ENCODE measurements at places on chromosomes 13 and 19.

- no peak for DNase-seq
These were observed 24.2 kb downstream of the SMIM24 start for GRCh38 chr19:3455960-3456601.

DNA sequence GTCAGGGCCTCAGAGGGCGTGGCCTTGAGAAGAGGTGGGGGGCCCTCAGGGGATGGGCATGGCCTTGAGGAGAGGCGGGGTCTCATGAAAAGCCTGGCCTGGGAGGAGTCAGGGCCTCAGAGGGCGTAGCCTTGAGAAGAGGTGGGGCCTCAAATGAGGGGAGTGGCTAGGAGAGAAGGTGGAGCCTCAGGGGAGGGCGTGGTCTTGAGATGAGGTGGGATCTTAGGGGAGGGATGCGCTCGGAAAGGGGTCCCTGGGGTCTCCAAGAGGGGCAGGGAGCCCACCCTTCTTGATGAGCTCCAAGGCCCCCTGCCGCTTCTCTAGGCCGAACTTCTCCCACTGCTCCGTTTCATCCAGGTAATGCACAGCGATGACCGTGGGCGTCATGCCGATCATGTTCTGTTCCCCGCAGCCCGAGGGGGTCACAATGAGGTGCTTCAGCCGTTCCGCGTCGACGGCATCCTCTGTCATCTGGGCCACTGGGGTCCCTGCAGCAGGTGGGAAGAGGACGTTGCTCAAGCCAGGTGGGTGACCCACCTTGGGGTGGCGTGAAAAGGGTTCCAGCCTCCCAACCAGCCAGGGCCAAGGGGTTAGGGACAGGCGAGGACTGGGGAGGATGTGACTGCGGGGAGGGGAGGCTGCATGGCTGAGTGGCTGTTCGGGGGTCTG, 24.3 kb upstream of the TNFSF14 start:
- DNase-seq, result no peak

DNA sequence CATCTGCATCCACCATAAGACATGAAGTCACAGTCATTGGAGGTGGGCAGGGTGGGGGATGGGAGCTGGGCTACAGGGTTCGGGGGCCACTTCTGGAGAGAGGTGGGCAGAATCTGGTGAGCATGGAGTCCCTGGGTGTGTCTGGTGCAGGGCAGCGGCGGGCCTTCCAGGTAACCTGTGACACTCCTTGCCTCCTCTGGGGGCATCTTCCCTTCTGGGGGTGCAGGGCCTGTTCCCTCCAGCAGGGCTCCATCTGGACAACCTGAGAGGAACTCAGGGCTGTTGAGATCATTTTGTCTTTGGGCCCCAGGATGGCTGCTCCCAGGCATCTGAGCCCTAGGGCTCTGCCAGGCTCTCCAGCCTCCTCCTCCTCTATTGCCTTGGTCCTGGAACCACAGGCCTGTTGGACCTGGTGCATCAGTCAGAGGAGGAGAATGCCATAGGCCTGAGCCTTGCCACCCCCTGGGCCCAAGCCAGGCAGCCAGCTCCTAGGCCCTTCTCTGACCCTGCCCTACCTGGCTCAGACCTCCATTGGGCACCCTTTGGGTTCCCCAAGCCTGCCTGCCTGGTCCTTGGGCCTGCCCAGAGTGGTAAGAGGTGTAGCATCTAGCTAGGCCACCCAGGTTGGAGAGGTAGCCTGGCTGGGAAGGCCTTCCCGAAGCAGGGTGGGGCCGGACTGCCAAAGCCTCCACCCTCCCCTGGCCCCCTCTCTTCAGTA, 13.4 kb downstream of the LYL1 start:
- no peak for DNase-seq

- no peak for DNase-seq
These were observed 9.2 kb downstream of the ADGRE2 start for GRCh38 chr19:14769201-14769600.

GRCh38 chr19:48354332-48354992, 9.3 kb downstream of the TMEM143 start:
- no peak for DNase-seq

DNA sequence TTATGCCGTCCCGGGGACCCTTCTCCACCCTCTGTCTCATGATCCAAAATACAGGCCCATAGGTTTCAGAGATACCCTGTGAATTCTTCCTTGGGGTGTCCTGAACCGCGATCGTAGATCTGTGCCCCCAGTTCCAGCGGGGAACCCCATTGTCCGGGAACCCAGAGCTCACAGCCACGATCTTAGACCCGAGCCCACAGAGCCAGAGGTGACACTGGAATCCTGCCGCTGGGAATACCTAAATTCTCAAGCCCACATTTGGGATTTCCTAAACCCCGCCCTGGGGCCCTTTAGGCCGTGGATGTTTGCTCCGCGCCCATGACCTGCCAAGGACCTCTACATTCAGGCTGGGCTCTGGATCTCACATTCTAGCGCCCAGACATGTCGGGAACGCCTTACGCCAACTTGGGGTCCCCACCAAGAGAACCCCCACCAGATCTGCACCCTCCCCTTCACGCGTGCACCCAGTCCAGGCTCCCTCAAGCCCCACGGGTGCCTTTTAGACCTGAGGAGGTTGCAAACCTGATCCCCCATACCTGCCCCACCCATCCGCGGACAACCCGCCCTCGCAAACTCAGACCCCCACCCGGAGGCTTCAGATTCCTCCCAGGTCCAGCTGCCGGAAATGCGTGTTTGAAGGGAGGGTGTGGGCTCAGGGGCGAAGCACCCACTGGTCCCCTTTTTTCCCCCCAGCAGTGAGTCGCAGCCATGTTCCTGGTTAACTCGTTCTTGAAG, 605 bp downstream of the CAPNS1 start:
- peak; percentile 25 for DNase-seq

DNA sequence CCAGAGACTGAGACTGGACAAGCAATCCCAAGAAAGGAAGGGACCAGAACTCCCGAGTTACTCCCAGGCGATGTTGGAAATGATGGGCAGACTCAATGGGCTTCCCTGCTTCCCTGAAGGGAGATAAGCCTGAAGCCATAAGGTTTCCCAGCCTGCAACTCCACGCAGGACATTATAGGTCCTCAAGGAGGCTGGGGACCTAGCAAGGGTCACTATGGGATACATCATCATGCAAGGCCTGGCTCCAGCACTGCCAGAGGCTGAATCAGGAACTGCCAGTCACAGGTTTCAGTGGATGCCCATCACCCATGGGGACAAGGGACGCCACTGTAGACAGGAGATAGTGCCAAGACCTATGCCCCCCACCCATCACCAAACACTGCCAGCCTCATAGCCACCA, 338.7 kb downstream of the IRS2 start:
- no peak for DNase-seq

DNA sequence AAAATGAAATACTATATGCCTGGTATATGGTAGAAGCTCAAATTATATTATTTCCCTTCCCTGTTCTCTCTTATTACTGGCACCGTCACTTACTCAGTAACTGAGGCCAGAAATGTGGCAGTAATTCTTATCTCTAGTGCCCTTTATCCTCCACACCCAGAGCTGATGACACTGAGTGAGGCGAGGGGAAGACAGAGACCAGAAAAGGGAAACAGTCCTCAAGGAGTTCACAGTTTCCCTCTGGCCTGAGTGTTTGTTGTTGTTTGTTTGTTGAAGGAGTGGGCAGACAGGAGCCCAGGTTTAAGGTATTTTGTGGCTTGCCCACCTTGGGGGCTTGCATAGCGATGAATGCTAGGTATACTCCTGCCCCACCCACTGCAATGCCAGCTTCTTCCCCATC, 101.5 kb upstream of the FNDC3A start:
- no peak for DNase-seq

GRCh38 chr13:33976965-33977364, 159.0 kb downstream of the RFC3 start:
- no peak for DNase-seq

Data from effector memory CD8-positive, alpha-beta T cell (primary cell).